Urinary bladder (tissue), 4 donors: ENCODE measurements at places on chromosomes 12 and 14. TPM values are rescaled to one million over a fixed set of nuclear protein-coding genes. Genes with fewer than 3 reads are reported as not detected.

GRCh38 chr14:91055016-91055415 lies 5.4 kb downstream of the RPS6KA5 start:
- DNase-seq, result no peak

DNA sequence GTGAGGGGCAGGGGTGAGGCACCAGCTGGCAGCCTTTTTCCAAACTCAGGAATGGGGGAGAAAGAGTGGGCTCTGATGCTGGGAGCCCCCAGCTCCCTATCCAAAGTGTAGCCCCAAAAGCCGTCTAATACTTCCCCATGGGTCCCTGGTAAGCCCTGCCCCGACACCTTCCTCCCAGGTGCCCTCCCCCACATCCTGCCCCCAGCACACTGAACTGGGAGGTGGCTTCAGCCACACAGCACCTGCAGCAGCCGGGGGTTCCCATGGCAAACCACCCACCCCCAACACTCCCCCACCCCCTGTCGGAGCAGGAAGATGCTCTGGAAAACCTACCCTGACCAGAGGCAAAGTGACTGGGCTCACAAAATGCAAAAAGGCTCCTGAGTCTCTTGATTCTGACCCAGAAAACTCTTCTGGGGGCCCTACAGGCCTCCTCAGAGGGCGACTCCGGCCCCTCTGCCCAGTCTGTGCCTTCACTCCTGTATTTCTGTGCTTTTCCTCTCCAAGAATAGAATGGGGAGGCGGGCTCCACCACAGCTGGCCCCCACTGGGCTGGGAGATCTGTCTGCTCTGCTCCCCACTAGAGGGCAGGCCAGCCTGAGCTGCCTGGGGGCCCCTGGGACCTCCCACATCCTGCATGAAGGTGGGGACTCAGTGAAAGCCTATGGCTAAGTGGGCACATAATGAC lies 81.6 kb downstream of the ITPK1 start:
- DNase-seq, result no peak

- DNase-seq, result no peak
These were observed 52.3 kb downstream of the PPP2R5C start for GRCh38 chr14:101813833-101814232.

GRCh38 chr14:33347796-33348195 lies 409.1 kb downstream of the NPAS3 start:
- no peak for DNase-seq

DNA sequence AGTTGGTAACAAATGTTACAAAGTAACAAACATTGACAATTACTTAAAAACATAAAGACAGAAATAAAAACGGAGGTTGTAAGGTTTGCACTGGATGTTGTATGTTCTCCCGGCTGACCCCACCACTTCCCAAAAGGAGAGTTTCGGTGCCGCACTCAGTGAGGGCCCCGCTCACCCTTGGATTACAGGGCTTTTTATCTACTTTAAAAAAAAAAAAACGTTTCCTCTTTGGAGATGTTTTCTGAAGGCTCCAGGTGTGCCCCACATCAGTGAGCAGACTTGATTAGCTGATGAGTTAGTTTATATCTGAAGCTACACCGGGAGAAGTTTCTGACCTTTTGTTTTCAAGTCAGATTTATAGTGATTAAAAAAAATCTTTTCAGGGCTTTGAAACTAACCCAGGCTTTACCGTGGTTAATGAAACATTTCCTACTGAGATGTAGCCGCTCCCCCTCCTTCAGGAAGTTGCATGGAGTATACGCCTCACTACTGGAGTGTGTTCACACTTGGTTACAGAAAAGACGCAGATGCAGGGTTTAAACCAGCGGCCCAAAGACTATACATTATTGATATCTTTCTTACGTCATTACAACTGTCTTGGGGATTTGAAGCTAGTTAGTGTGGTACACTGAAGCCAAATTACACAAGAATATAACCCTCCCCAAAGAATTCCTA lies 38.0 kb upstream of the BCL7A start:
- DNase-seq, result no peak

The CIDEB gene
- 7.3 TPM for total RNA-seq

The DEGS2 gene
- 6.5 TPM for total RNA-seq

The SMOC1 gene
- 8.0 TPM for total RNA-seq
